ENCODE measurements at places on chromosomes 7 and 10.

- DNase-seq: no peak
Observed at GRCh38 chr7:7176406-7177043, 5.8 kb upstream of the C1GALT1 start.

GRCh38 chr10:3898821-3899220, 113.8 kb upstream of the KLF6 start:
- no peak for DNase-seq

GRCh38 chr10:97914837-97915211, 65.2 kb downstream of the GOLGA7B start:
- DNase-seq: peak; percentile 69

GRCh38 chr7:67451306-67451705, 454.7 kb downstream of the TYW1 start:
- DNase-seq: no peak

DNA sequence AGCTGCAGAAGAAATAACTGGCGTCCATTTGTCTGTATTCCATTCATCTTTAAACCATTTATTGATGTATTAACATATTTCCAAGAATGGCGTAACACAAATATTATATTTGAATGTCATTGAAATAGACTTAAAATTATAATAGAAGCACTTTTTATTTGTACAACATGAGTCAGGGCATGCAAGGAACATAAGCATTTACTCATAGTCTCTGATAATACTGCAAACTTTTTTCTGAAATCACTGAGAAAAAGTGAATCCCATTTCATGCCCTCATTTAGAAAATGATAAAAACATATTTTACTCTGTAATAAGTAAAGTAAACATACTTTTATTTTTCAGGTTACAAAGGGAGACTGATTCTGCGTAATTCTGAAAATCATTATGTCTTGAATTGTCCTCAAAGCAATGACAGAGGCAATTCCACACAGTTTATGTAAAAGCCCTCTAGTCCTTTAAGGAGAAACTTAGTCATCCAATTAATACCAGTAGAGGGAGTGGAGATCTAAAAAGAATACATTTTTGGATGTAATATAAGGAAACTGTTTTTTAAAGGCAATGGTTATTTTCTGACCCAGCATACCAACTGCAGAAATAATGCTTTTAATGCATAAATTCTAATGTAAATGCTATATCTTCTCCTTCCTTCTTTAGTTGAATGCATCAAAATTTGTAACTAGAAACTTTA, 58.1 kb downstream of the AGMO start:
- peak; percentile 60 for DNase-seq

DNA sequence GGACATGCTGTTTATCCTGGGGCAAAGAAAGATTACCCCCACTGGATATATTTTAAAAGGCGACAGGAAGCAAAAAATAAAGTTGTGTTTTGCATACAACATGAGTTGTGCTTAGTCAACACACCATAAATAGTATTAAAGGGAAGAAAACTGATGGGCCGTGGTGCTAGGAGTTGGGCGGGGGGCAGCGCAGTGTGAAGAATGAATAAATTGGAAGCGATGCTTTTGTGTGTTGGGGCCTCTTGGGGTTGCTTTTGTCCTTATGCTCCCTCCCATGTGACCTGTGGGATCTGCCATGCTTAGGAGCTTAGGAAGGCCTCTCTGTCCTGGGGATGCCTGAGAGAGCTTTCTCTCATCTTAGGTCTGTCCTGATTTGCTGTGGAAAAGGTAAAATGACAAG, 35.0 kb upstream of the AGR3 start:
- DNase-seq: no peak

GRCh38 chr10:124676416-124677062, 67.6 kb downstream of the FAM53B start:
- peak; percentile 59 for DNase-seq

DNA sequence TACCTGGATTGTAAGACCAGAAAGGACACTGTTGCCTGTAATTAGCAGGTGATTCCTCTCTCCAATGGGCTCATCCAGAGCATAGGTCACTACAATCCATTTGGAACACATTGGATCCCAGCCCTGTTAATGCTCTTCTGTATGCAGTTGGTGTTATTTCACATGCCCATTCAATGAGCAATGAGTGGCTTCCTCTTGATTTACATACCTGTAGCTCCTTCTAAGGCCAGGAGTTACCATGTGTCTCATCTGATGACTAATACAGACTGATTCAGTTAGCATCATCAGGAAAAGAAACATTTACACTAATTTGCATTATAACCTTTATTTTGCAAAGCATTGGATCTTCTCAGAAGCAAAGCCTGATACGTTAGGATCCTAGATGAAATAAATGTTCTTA, 83.1 kb upstream of the NPVF start:
- no peak for DNase-seq

DNA sequence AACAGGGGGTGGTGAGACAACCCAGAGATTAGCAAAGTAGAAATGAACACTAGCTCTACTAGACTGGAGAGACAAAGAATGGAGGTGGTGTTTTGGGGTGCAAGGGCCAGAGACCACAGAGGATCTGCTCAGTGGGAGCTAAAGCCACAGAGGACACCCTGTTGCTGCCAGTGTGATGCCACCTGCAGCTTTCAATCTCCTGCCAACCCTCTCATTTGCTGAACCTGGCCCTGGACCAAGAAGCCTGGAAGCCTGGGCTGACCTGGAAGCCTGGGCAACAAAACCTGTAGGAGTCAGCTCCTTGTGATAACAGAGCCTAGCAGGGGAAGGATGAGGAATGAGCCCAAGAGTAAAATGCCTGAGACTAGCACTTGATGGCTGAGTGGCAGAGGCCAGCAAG, 81.1 kb upstream of the ADO start:
- no peak for DNase-seq

GRCh38 chr10:24463611-24464426, 254.9 kb downstream of the KIAA1217 start:
- no peak for DNase-seq

DNA sequence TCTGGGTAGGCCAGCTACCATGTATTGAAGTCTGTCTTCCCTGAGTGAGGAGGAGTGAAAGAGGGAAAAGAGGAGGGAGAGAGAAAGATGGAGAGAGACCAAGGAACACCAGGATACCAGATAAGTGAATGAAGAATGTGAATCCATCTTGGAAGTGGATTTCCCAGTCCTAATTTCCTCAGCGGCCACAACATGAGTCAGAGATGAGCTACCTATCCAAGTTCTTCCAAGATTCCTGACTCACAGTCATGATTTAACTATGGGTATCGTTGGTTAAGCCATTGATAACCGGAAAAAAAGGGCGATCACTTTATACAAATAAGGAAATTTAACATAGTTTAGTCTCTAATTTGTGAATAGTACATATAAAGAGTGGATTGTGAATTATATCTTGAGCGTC, 561.8 kb downstream of the ATRNL1 start:
- DNase-seq: no peak

- peak; percentile 69 for DNase-seq
Observed at GRCh38 chr10:13349463-13350274, 1.6 kb upstream of the SEPHS1 start.

- DNase-seq: no peak
Observed at GRCh38 chr7:94182066-94182465, 177.9 kb upstream of the BET1 start.

- DNase-seq: no peak
Observed at GRCh38 chr7:141649137-141649864, 52.7 kb downstream of the DENND11 start.

DNA sequence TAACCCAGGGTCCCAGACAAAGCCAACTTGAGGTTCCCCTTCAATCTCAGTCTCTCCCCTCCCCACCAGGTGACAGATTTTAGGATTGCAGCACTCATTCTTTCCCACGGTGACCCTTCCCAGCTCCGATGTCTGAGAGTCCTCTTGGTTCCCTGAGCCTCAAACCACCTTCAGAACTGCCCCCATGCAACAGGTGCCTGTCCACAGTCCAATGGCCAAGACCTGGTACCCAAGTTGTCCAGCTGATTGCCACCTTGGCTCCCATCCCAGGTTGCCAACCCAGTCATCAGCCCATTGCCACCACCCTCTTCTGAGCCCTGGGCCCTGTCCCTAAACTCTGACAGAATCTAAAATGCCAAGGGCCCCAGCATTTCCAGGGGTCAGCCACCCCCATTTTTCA, 53.5 kb downstream of the SLIT1 start:
- DNase-seq: no peak

DNA sequence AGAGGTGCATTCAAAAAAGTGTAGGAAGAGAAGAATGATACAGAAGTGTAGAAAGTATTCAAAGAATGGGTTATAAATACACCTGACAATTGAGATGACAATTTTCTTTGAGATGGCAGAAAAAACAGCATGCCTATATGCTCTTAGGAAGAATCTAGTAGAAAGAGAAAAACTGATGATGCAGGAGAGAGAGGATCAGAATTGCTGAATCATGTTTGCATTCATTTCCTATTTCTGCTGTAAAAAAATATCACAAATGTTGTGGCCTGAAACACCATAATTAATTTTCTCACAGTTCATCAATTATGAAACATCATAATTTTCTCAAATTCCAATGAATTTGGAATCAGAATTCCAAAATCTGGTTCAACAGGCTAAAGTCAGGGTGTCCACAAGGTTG, 9.8 kb upstream of the AKR1C1 start:
- no peak for DNase-seq

DNA sequence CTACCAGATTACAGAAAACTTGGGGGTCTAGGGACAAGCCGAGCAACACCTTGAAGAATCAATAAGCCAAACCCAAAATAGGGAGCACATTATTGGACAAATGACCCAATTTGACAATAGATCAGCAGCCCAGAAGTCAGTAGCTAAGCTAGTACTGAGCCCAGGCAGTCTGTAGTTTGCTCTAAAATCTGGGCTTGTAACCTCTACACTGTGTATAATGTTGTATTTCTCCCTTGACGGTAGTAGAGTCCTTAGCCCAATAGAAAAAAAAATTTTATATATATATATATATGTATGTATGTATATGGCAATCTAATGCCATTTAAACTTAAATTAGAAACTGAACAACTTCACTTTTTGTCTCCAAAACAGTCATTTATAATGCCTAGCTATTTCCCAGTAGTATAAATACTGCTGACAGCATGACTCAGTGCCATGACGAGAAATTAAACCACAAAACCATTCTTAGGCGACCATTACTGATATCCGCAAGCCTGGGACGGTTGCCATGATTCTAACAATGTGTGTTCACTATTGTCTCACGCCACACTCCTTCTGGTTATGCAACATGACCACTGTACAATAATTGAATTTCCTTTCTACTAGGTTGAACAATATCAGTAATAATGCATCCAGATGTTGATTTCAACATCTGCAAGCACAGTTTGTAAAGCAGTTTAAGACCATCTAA, 110.5 kb downstream of the IPMK start:
- no peak for DNase-seq

DNA sequence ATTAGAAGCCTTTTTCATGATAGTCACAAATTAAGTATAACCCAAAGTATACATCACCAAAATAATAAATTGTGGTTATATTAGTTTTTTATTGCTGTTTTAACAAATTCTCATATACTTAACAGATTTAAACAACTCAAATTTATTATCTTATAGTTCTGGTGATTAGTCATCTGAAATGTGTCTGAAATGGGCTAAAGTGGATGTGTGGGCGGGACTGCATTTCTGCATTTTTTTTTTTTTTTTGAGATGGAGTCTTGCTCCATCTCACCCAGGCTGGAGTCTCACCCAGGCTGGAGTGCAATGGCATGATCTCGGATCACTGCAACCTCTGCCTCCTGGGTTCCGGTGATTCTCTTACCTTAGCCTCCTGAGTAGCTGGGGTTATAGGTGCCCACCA, 891.5 kb upstream of the CELF2 start:
- no peak for DNase-seq

DNA sequence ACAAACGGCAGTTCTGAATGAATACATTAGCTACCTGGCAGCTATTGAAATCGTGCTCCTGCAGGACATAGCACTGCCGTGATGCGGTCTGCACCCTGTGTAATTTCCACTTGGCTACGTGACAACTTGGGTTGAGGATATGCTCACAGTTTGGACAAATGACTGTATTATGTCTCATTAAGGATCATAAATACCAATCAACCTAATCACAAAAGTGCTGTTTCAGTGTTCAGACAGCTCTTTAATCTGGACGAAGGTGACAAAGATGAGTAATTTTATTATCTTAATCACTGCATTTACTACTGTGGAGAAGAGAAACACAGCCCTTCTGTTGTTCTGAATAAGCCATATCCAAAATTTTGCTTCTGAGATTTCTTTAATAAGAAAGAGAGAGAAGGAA, 210.8 kb upstream of the PFKP start:
- no peak for DNase-seq

GRCh38 chr10:7027237-7027912, 383.5 kb downstream of the SFMBT2 start:
- peak; percentile 3 for DNase-seq

- DNase-seq: no peak
Observed at GRCh38 chr10:78752221-78752620, 316.5 kb upstream of the ZMIZ1 start.

DNA sequence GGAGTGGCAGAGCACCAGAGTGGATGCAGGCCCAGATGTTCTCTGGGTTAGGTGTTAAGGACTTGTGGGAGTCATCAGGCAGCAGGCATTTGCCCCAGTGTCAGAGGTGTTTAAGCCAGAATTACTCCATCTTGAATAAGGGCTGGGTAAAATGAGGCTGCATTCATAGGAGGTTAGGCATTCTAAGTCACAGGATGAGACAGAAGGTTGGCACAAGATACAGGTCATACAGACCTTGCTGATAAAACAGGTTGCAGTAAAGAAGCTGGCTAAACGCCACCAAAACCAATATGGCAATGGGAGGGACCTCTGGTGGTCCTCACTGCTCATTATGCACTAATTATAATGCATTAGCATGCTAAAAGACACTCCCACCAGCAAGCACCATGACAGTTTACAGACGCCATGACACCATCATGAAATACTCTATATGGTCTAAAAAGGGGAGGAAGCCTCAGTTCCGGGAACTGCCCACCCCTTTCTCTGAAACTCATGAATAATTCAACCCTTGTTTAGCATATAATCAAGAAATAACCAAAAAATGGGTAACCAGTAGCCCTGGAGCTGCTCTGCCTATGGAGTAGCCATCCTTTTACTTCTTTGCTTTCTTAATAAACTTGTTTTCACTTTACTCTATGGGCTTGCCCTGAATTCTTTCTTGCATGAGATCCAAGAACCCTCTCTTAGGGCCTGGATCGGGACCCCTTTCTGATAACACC, 882 bp upstream of the LRRC61 start:
- no peak for DNase-seq

GRCh38 chr7:73560109-73560835, 2.8 kb upstream of the BCL7B start:
- DNase-seq: no peak

DNA sequence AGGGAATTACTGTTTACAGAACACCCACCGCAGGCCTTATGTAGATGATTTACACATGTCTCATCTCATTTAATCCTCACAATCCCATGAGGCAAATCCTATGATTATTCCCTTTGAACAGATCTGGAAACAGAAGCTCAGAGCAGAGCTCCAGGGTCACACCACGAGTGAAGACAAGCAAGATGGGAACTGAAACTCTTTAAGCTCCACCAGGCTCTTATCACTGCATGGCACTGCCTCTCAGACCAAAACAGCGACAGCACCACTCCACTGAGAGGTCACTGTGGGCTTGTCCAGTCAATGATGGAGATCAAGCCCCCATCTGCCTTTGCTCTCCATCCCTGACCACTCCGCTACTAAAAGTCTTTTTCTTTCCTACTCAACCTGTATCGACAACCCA, 5.9 kb downstream of the GRID1 start:
- no peak for DNase-seq
